ENCODE measurements at places on chromosomes 5 and 9.
A peak's percentile ranks its signal among the peaks of the same experiment; 100 is the strongest.

GRCh38 chr9:69265891-69266290 lies 59.1 kb upstream of the ENTREP1 start:
- no peak for DNase-seq

DNA sequence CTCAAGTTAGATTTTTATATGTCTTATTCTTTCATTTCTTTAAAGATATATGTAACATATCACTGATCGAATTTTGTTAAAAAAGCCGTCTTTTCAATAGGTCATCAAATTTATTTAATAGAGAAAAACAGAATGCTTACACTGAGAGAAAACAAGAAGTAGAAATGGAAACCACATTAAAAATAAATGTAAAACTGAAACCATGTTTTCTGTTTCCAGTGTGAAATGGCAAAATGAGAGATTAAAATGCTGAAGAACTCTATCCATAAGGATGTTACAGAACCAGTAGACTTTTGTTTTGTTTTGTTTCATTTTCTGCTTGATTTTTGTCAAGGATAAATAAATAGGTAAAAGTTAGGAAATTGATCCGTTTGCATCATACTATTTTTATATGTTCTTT lies 210.1 kb downstream of the PRDM9 start:
- no peak for DNase-seq

DNA sequence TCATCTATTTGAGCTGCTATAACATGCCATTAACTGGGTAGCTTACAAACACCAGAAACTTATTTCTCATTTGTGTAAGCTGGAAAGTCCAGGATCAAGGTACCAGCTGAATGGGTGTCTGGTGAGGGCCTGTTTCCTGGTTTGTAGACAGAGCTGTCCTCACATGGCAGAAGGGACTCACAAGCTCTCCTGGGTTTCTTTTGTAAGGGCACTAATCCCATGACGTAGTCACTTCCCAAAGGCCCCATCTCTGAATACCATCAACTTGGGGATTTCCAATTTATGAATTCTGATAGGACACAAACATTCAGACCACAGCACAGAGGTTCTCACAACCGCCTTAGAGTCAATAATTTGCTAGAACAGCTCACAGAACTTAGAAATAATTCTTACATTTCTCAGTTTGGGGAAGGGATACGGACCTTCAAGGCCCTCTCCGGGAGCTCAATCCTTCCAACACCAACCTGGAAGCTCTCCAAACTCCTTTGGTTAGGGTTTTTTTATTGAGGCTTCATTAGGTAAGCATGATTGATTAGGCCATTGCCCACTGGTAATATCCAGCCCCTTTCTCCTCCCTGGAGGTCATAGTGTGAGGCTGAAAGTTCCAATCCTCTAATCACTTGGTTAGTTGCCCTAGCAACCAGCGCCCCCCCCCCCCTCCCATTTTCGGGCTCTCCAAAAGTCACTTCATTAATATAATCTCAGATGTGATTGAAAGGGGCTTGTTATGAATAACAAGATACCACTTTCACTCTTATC lies 7.6 kb upstream of the DNAJA1 start:
- no peak for DNase-seq

GRCh38 chr5:159135896-159136531 lies 36.3 kb upstream of the EBF1 start:
- DNase-seq: no peak

GRCh38 chr5:59354274-59354673 lies 539.3 kb downstream of the PDE4D start:
- DNase-seq: no peak

DNA sequence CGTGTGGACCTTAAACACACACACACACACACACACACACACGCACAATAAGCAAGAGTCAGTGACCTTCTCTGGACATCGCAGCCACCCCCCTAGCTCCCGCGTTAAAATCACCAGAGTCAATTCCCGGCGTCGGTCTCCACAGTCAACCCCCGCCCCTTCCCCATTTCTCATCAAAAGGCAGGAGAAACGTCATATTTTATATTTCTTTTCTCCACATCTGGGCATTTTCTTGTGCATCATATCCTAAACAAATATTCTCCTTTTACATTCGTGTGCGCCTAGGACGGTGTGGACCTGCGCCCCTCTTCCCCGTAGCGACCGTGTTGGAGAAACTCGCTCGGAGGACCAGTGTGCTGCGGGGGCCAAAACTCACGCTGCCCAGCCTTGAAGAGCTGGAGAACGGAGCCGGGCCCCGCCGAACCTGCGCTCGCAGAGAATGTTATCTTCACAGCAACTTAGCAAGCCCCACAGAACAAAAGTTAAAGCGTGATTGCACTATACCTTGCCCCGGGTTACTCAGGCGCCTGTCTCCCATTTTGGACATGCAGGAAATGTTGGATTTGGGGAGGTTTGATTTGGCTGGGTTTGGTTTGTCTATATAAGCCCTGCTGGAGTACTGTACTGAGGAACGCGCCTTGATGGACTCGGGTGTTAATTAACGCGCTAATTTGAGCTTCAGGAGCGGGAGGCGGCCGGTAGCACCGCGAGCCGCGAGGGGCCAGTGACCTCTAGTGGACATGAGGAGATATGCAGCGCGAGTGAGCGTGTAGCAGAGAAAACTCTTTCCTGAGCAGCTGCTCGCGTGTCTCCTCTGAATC lies 192.4 kb downstream of the MEF2C start:
- DNase-seq: peak; percentile 70

GRCh38 chr5:179955630-179956029 lies 47.9 kb upstream of the TBC1D9B start:
- DNase-seq: no peak

DNA sequence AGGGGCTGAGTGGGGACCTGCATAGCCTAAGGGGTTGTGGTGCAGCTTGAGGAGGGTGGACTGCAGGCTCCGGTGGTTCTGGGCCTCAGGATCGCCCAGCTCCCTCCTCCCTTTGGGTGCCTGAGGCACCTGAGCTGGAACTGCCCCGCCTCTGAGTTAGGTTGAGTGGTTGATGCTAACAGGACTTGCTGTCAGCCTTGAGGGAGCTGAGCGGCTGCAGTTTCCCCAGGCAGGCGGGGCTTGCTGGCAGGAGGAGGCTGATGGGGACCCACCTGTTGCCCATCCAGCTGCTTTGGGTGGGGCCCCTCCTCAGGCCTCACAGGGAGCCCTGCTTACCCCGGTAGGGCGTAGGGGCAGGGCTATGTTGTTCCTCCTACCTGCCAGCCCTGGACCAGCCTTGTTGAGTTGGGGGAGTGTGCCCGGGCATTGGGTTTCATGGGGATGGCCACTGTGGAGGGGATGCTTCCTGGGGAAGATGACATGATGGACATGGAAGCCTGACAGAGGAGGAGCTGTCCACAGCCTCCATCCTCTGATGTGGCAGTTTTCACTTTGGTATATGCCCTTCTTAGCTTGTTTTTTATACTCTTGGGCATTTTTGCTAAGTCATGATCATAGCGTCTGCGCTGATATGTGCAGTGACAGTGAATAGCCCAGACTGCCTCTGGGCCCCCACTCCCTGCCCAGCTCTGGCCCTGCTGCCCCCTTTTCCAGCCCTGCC lies 14.3 kb downstream of the WNK2 start:
- DNase-seq: no peak

GRCh38 chr5:5688194-5688924 lies 265.9 kb downstream of the ICE1 start:
- no peak for DNase-seq

GRCh38 chr9:88476491-88477271 lies 58.3 kb upstream of the NXNL2 start:
- no peak for DNase-seq

- peak; percentile 29 for DNase-seq
Observed at GRCh38 chr9:109401169-109401989, 80.5 kb upstream of the EPB41L4B start.

DNA sequence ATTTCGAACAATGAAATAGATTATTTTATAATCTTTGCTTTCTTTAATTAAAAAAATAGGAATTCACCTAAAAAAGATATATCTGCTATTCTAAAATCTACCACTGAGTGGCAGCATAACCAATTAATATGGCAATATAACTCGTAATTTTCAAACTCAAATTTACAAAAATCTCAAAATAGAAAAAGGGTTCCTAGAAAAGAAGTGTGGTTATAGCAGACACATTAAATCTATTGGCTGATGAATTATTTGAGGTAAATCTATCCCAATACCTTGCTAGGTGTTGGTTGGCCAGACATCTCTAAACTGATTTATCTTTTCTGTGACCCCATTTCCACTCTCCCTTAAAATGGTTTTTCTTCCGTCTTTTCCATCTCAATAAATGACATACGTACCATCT lies 30.2 kb upstream of the NRG2 start:
- no peak for DNase-seq
